ENCODE measurements at places on chromosomes 3 and 15.

GRCh38 chr3:81484520-81484919 is 276.9 kb downstream of the GBE1 start:
- no peak for DNase-seq

- no peak for DNase-seq
Observed at GRCh38 chr3:13057282-13058040, 15.8 kb downstream of the IQSEC1 start.

GRCh38 chr3:157488144-157488543 is 15.1 kb downstream of the VEPH1 start:
- DNase-seq: no peak

GRCh38 chr3:50408443-50408944 is 49.2 kb upstream of the TMEM115 start:
- no peak for DNase-seq

GRCh38 chr3:141341536-141341935 is 26.8 kb upstream of the ZBTB38 start:
- no peak for DNase-seq

All from activated effector memory CD4-positive, alpha-beta T cell treated with Interleukin-2 at 50 U/mL for 16 hours (primary cell).